Cortex of kidney (tissue), 1 donor: ENCODE measurements at places on chromosomes 3 and 15.

GRCh38 chr3:6097556-6097955 is 763.4 kb upstream of the GRM7 start:
- DNase-seq = no peak

DNA sequence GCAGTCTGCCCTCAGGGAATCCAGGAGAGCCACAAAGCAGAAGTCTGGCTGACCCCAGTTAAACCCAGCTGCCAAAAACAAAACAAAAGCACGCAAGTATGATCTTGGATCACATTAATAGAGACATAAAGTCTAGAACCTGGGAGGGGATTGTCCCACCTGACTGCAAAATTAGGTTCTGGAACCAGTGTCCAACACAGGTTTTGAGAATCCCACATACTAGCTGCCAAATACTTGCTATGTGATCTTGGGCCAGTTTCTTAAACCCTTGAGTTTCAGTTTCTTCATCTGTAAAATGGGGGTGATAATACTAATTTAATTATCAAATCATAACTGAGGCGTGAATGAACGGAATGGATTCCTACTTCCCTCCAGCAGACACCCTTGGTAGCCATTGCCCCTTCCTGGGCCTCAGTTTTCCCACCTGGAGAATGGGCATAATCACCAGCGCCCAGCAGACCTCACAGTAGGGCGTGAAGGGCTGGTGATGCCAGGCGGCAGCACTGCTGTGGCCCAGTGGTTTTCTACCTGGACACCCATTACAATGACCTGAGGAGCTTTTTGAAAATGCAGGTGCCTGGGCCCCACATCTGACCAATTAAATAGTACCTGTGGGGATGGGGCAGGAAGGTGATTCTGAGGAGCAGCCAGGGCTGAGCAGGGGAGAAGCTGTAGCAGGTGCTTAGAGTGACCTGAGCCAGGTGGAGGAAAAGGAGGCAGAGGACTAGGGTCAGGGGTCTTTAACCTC is 32.2 kb downstream of the GRIP2 start:
- no peak for DNase-seq

DNA sequence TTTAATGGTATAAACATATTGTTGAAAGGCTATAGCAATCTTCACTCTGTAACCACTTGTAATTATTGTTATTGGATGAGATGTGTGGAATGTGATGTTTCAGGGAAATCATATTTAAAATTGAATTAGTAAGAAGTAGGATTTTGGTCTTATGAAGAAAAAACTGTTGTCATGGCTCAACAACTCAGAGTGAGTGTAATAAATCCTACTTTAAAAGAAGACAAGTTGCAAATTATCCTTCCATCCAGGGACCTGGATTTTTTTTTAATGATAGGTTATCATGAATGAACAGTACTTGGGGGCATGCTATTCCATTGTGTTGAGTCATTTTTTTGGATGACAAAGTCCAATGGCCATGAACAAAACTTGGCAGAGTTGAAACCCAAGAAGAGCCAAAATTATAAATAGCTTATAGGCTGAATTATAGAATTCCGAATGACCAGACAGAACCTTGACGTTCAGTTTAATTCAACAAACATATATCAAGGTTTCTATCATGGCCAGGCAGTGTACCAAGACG is 625.5 kb upstream of the ZNF717 start:
- DNase-seq = no peak

DNA sequence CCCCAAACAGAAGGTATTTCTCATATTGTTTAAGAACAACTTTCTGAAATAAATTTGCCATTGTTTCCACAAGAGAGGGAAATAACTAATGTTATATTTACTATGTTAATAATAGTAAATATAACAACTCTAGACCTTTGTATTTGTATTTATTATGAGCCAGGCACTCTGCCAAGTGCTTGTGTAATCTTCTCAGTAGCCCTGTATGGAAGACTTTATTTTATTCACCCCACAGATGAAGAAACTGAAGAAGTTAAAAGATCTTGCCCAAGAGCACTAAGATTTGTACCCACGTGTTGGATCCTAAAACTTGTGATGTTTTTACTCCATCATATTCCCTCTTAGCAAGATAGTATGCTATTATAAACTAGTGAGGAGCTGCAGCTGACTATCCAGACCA is 12.0 kb upstream of the GNB4 start:
- DNase-seq = no peak

GRCh38 chr3:46725621-46726314 is 8.1 kb upstream of the PRSS50 start:
- no peak for DNase-seq
